CD4-positive, alpha-beta T cell (primary cell): ENCODE measurements at places on chromosomes 3 and 15.

- no peak for DNase-seq
These were observed 466.3 kb downstream of the ZIC1 start for GRCh38 chr3:147875498-147875897.

DNA sequence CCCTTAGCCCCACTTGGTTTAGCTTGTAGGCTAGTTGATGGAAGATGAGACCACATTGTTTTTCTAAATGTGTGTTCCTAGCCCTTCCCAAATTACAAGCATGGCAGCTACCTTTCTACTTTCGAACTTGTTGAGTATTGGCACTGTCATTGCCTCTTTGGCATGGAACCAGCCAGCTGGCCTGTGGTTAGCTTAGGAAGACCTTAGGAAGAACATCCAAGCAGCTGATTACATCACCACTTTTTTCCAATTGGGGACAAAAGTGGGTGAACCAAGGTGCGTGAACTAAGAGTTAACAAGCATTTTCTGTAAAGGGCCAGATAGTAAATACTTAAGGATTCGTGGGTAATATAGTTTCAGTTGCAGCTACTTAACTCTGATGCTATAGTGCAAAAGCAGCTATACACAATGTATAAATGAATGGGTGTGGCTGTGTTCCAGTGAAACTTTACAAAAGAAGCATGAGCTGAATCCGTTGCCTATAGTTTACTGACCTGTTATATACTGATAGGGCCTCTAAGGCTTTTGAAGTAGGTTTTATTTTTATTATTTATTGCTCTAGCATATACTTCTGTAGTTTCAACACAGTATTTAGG is 8.5 kb downstream of the KLHL18 start:
- no peak for DNase-seq

- no peak for DNase-seq
These were observed 48.7 kb downstream of the ETV5 start for GRCh38 chr3:186060222-186060621.

DNA sequence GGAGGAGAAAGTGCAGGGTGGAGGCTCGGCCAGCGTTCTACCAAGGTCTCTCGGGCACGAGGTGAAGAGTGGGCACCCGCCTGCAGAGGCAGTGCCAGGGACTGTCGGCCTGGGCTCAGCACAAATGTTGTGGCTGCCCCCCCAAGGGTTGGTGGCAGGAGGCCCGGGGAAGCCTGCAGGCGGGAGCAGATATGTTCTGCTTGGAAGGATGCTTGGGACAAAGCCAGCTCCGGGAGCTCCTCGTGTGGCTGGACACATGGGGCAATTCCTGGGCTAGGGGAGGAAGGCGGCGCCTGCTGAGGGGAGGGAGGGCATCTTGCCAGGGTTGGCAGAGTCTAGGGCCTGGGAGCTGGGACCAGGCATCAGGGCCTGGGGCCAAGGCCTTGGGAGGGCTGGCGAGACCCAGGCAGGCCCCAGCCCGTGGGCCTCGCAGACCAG is 30.4 kb upstream of the FBLN2 start:
- no peak for DNase-seq

GRCh38 chr3:112122870-112123269 is 10.2 kb downstream of the GCSAM start:
- no peak for DNase-seq

- no peak for DNase-seq
These were observed 1.3 kb upstream of the MEF2A start for GRCh38 chr15:99564221-99565048.

DNA sequence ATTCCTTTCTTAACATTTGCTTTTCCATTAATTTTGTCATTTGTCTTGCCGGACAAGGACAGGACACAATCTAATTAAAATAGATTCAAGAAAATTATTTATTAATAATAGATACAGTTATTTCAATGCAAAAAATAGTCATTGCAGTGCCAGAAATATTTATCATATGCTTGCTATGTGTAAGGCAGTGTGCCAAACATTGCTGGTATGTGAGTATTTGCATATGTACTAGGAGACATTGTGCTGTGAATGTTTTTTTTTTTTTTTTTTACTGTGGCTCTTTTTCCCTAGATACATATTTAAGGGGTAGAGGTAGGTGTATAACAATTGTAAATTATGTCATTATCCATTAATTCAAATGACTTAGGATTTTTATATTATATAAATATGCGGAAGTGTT is 23.3 kb downstream of the SPRED1 start:
- no peak for DNase-seq

- DNase-seq = no peak
These were observed 115.4 kb upstream of the TPM1 start for GRCh38 chr15:62927196-62927595.
